ENCODE measurements at places on chromosomes 2 and 18.

- no peaks in the 10 kb centered on the region for H3K27me3 ChIP-seq
- H3K27ac ChIP-seq: no peak overlapping the region
- no peak overlapping the region for H3K4me3 ChIP-seq
Observed at GRCh38 chr2:197869501-197870111, 65.2 kb downstream of the PLCL1 start.

GRCh38 chr2:64999754-65000153 is 10.6 kb downstream of the SLC1A4 start:
- no peak for DNase-seq
- no peak overlapping the region for H3K4me3 ChIP-seq
- no peak overlapping the region for H3K27ac ChIP-seq
- H3K27me3 ChIP-seq: no peaks in the 10 kb centered on the region

GRCh38 chr2:241389697-241390096 is 33.6 kb downstream of the FARP2 start:
- H3K36me3 ChIP-seq: peaks cover 3% of the 10 kb centered on the region
- H3K27ac ChIP-seq: no peak overlapping the region
- no peaks in the 10 kb centered on the region for H3K27me3 ChIP-seq
- peaks cover 3% of the 10 kb centered on the region for H3K4me1 ChIP-seq
- H3K4me3 ChIP-seq: no peak overlapping the region

DNA sequence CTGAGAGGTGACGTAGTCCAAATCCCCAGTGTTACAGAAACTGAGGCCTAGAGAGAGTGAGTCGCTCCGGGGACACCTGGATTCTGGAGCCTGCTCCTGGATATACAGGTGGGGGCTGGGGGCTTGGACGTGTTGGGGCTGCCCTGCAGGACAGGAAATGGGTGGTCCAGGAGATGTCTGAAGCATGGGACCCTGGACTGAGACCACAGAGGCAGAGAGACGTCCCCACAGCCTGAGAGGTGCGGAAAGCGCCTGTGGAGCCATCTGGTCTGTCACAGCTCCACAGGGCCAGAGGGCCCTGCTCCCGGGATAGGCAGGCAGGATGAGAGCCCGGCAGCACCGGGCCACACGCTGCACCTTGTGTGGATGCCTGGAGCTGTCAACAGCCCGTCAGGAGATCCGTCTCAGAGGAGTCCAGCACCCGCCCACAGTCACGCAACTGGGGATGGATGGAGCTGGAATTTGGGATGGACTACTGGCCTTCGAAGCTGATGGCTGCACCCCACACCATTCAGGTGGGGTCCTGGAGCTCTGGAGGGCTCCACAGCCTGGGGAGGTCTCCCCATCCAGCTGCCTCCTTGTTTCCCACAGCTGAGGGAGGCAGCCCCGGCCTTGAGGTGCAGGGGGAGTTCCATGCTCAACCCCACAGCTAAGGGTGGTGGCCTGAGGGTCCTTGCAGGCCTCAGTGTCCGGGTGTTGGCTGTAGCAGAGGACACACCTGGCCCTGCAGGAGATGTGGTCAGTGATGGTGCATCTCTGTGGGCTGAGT is 303.0 kb downstream of the NDUFA10 start:
- H3K27ac ChIP-seq: no peak overlapping the region
- no peak for DNase-seq
- H3K27me3 ChIP-seq: peaks cover 3% of the 10 kb centered on the region
- H3K4me1 ChIP-seq: no peaks in the 10 kb centered on the region
- H3K4me3 ChIP-seq: no peak overlapping the region

- peaks cover 3% of the 10 kb centered on the region for H3K36me3 ChIP-seq
- no peak for DNase-seq
- H3K27me3 ChIP-seq: no peaks in the 10 kb centered on the region
- H3K27ac ChIP-seq: no peak overlapping the region
- H3K4me1 ChIP-seq: no peaks in the 10 kb centered on the region
- no peak overlapping the region for H3K4me3 ChIP-seq
Observed at GRCh38 chr2:98487806-98488189, 43.1 kb downstream of the INPP4A start.

DNA sequence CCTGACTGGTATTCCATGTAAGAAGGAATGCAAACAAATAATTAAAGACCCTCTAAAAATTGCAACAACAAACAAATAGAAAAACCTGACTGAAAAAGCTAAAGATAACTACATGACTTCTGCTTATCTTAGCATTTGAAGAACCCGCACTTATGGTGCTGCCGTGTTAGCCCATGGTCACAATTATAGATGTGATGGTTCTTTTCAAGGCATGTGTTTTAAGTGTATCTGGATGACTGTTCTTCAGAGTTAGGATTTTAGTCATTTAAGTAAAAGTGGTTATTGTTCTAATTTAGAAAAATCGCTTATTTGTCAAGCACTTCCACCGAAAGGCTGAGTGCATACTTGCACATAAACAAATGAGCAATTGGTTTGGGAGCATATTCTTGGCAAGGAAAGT is 77.3 kb downstream of the CPS1 start:
- no peaks in the 10 kb centered on the region for H3K36me3 ChIP-seq
- no peaks in the 10 kb centered on the region for H3K4me1 ChIP-seq
- no peaks in the 10 kb centered on the region for H3K27me3 ChIP-seq
- H3K27ac ChIP-seq: no peak overlapping the region
- DNase-seq: no peak
- H3K4me3 ChIP-seq: no peak overlapping the region

GRCh38 chr18:26479065-26479680 is 69.2 kb downstream of the KCTD1 start:
- DNase-seq: no peak
- H3K36me3 ChIP-seq: no peaks in the 10 kb centered on the region
- H3K4me3 ChIP-seq: no peak overlapping the region
- H3K4me1 ChIP-seq: peaks cover 14% of the 10 kb centered on the region
- H3K27ac ChIP-seq: no peak overlapping the region
- H3K27me3 ChIP-seq: no peaks in the 10 kb centered on the region

DNA sequence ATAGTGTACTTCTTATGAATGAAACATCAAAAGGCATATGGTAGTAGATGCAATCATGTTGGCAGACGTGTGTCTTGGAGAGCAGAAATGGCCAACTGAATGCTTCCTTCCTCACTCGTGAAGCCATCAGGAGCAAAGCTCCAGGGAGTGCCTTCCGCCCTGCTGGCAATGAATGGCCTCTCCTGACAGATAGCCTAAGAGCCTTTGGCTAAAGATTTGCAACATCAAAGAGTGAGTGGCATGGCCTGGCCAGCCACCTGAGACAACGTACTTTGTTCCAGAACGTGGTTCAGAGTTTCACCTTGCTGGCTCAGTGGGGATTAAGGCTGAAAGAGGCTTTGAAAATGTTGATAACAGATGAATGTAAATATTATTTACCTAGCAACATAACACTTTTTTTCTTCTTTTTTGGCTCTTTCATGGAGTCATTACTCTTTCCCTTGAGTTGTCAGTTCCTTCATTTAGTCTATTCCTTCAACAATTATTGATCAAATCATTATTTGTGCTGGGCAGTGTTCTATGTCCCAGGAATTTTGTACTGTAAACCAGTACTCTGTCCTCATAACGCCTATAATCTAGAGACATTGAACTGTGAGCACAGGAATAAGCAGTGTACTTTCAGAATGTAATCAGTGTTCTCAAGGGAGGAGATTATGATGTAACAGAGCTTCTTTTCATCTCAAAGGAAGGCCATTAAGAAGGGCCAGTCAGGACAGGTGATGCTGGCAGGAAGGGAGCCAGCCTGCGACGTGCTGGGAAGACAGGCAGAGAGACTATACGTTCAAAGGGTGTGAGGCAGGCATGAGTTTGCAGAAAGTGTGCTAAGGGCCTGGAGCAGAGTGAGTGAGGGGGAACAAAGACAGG is 59.4 kb upstream of the SH3RF3 start:
- H3K27ac ChIP-seq: no peak overlapping the region
- peaks cover 8% of the 10 kb centered on the region for H3K4me1 ChIP-seq
- no peak overlapping the region for H3K4me3 ChIP-seq
- no peaks in the 10 kb centered on the region for H3K27me3 ChIP-seq
- DNase-seq: no peak
- H3K36me3 ChIP-seq: no peaks in the 10 kb centered on the region

GRCh38 chr2:232389327-232389726 is 10.8 kb downstream of the ALPP start:
- no peak overlapping the region for H3K4me3 ChIP-seq
- no peak overlapping the region for H3K27ac ChIP-seq
- H3K36me3 ChIP-seq: no peaks in the 10 kb centered on the region
- DNase-seq: no peak
- peaks cover 8% of the 10 kb centered on the region for H3K4me1 ChIP-seq
- peaks cover 33% of the 10 kb centered on the region for H3K27me3 ChIP-seq

DNA sequence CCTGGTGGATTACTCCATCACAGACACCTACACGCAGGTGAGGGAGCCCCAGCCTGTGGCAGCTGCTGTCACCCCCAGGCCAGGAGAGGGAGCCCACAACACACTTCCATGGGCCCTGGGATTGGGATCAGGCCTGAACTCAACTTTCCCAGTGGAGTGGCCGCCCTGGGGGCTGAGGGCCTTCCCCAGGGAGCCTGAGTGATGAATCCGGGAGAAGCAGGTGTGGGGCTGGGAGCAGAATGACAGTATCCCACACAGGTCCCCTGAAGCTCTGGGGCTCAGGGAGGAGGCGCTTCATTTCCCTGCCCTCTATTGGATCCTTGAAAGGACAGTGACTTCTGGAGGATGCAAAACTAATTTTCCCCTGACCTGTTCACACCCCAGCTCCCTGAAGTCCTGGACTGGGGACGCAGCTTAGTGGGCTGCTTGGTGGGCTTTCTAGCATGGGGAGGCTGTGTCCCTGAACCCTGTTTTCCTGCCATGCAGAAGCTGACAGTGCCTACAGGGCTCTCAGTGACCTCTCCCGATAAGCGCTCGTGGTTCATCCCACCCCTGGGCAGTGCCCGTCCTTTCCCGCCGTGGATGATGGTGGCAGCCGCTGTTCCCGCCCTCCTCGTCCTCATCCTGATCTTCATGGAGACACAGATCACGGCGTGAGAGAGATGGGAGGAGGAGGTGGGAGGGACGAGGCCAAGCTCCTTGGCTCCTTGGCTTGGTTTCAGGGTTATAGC is 11.0 kb downstream of the SLC4A3 start:
- peaks cover 3% of the 10 kb centered on the region for H3K4me1 ChIP-seq
- no peak overlapping the region for H3K4me3 ChIP-seq
- no peaks in the 10 kb centered on the region for H3K27me3 ChIP-seq
- no peak overlapping the region for H3K27ac ChIP-seq
- no peaks in the 10 kb centered on the region for H3K36me3 ChIP-seq
- DNase-seq: no peak

DNA sequence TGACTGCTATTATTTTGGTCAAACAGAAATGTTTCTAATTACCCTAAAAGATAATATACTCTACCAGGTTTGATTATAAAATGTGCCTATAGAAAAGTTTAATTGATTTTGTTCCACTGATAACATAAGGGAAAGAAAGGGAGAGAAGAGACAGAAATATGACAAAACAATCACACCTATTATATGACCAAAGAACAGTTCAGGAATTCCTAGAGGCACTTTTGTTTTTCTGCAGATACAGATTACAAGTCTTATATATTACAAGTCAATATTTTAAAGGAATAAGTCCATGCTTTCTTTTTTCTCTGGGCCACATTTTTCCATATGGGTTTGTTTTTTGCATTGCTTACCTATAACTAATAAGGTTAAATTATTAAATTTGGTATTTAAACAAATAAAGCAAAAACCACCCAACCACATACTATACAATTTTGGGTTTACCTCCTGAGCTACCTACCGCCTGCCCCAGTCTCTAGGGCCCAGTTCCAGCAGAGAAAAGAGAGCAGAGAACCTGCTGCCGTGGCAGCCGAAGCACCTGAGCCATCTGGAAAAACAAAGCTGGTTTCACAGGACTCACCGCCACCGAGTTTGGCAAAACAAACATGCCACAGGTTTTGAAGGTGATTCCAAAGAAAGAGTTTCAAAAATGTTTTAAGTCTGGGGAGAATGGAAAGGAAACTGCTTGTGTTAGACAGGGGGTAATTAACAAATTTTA is 92.1 kb downstream of the DYM start:
- H3K4me1 ChIP-seq: no peaks in the 10 kb centered on the region
- H3K27me3 ChIP-seq: no peaks in the 10 kb centered on the region
- no peak overlapping the region for H3K4me3 ChIP-seq
- no peak for DNase-seq

DNA sequence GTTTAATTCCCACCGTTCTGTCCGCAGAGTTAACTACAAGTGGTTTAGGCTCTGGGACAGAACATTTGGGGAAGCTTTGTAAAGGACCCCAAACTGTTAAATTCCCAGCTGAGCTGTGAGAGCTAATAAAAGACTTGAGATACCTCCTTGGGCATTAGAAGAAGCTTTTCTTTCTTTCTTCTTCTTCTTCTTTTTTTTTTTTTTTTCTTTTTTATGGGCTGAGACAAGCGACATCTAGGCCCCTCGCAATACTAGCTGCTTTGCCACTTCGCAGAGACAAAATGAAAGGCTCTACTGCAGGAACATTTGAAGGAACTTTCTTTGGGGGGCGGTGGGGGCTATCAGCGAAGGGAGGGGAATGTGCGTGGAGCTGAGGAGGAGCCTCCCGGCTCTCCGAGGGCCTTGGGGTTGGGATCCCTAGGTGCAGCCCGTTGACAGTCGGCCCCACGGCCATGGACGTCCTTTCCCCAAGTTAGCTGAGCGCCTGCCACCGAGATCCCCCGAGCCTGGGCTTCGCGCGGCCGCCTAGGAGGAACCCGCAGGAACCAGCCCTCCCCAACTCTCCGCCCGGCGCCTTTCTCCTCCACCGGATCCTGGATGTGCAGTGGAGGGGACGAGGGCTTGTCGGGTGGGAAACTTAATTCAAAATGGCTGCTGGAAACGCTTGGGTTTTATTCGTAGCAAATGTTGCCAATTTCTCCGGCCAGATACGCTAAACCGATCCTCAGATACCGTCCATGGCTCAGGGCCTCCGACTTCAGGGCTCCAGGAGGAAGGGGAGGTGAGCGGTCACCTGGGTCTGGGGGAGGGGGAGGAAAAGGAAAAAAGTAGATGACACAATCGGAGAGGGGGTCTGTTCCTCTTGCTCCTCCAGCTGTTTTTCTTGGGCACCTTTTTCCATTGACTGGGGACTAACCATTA is 4.2 kb downstream of the MEIS1 start:
- peak overlapping the region; percentile 73 for H3K4me3 ChIP-seq
- no peak overlapping the region for H3K27ac ChIP-seq
- peaks cover 46% of the 10 kb centered on the region for H3K36me3 ChIP-seq
- H3K27me3 ChIP-seq: no peaks in the 10 kb centered on the region
- peaks cover 35% of the 10 kb centered on the region for H3K4me1 ChIP-seq

Measured in neuronal stem cell (in vitro differentiated cells).